Activated gamma-delta T cell treated with Interleukin-2 at 50 U/mL for 16 hours (primary cell): ENCODE measurements at places on chromosomes 13 and 19.

DNA sequence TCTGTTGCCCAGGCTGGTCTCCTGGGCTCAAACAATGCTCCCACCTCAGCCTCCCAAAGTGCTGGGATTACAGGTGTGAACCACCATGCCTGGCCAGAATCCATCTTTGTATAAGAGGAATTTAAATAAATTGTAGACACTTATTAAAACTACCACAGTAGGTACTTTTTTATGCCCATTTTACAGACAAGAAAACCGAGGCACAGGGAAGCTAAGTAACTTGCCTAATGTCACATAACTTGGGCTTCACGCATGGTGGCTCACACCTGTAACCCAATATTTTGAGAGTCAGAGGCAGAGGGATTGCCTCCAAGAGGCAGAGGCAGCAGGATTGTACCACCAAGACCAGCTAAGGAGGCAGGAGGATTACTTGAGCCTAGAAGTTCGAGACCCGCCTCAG, 22.7 kb upstream of the CALM3 start:
- DNase-seq: no peak

DNA sequence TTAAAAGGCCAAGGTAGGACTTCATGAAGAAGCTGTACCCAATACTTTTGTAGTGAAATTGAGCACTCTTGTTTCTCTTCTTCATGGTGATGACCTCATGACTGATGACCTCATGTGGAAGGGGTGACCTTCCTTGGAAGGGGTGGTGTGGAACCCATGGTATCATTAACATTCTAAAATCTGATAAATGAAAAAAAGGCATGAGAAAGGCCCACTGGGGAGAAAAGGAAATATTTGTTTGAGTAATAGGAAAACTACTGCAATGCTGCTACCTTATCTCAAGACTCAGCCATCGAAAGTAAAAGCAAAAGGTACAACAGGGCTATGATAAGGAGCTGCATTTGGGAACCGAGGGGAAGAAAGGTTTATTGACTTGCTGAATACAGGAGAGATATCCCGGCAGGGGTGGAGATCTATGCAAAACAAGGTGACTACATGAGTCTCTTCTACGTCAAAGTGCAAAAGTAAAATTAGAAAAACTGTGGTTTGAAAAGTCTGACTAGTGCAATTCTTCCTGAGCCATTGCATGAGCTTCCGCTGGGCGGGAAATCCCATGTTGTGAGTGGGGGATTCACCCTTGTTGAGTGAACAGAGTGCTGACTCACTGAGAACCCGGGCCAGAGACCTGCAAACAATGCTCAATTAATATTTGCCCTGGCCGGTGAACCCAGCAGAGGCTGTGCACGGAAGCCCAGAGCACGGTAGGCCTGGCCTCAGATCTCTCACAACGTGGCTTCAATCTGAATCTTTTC, 138.9 kb upstream of the RFC3 start:
- DNase-seq: peak; percentile 15

- peak; percentile 87 for DNase-seq
These were observed 96.2 kb downstream of the INSR start for GRCh38 chr19:7197760-7198696.

- no peak for DNase-seq
These were observed 32.6 kb upstream of the MEDAG start for GRCh38 chr13:30873499-30873898.

GRCh38 chr13:33761740-33762139, 56.2 kb upstream of the RFC3 start:
- DNase-seq: no peak

- peak; percentile 98 for DNase-seq
These were observed 66.6 kb downstream of the KCNRG start for GRCh38 chr13:50081679-50082425.

DNA sequence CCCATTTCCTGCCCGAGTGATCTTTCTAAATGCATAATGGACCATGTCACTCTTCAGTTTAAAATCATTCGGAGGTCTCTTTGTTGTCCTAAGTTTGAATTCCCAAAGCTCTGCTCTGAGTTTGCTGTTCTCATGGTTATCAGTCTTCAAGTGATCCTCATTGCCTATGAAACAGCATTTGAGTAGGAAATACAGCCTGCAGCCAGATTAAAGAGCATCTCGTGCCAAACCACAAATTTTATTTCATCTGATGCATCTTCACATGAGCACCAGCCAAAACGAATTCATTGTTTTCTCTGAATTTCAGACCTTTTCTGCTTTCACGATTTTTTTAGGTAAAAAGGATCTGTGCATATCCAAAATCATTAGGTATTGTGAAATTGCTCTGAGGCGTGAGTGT, 299.6 kb downstream of the TDRD3 start:
- DNase-seq: no peak

GRCh38 chr19:32289566-32290210, 55.7 kb upstream of the ZNF507 start:
- DNase-seq: no peak

DNA sequence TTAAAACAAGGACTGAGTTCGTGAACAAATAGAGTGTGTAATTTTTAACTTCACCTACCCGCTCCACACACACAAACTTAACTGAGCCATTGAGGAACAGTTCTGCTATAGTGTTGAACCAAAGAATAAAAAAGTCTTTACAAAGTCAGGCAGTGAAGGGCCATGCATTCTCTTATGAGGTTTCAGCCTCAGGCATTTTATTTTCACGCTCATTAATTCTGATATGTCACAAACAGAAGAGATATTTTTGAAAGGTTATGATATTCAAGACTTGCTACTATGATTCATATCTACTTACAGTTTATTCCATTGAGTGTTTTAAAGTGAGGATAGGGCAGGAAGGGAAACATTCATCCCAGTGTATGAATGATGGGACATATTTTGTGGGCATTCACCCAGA, 282.2 kb downstream of the SLITRK5 start:
- no peak for DNase-seq

- DNase-seq: peak; percentile 52
These were observed at the start of gene STRN4 for GRCh38 chr19:46746281-46747057. TSS of gene STRN4 (minus strand) at chr19:46746450. CDS start at chr19:46746430, 20 bp downstream.
